Tongue (tissue), 3 donors: ENCODE measurements at places on chromosomes 12 and 14. TPM values are rescaled to one million over a fixed set of nuclear protein-coding genes. Genes with fewer than 3 reads are reported as not detected.

Gene LALBA
- not detected for total RNA-seq

Gene KLRF1
- 0.51 TPM for total RNA-seq

- DNase-seq = no peak
These were observed 399.8 kb downstream of the TMEM117 start for GRCh38 chr12:44235674-44236073.

DNA sequence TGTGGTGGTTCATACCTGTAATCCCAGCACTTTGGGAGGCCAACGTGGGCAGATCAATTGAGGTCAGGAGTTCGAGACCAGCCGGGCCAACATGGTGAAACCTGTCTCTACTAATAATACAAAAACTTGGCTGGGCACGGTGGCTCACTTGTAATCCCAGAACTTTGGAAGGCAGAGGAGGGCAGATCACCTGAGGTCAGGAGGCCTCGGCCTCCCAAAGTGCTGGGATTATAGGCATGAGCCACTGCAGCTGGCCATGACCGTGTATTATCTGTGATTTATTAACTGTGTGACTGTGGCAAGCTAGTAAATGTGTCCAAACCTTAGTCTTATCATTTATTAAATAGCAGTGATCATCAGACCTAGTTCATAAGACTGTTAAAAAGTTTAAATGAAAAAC, 7.1 kb upstream of the ITPK1 start:
- no peak for DNase-seq
